ENCODE measurements at places on chromosomes 4 and X.
A peak's percentile ranks its signal among the peaks of the same experiment; 100 is the strongest.

- H3K4me3 ChIP-seq: no peak overlapping the region
- H3K27ac ChIP-seq: no peak overlapping the region
- peaks cover 13% of the 10 kb centered on the region for H3K27me3 ChIP-seq
These were observed 122.0 kb downstream of the CORIN start for GRCh38 chr4:47715716-47716416.

GRCh38 chrX:47026198-47026597 is 52.0 kb upstream of the RGN start:
- no peak for DNase-seq
- no peaks in the 10 kb centered on the region for H3K27me3 ChIP-seq
- H3K4me3 ChIP-seq: no peak overlapping the region
- no peaks in the 10 kb centered on the region for H3K4me1 ChIP-seq
- peaks cover 45% of the 10 kb centered on the region for H3K36me3 ChIP-seq

- H3K36me3 ChIP-seq: peaks cover 57% of the 10 kb centered on the region
- no peaks in the 10 kb centered on the region for H3K4me1 ChIP-seq
- no peak for DNase-seq
- no peak overlapping the region for H3K4me3 ChIP-seq
These were observed 12.3 kb downstream of the PGRMC2 start for GRCh38 chr4:128275346-128275745.

GRCh38 chrX:9897761-9898161 is 69.4 kb upstream of the CLDN34 start:
- H3K36me3 ChIP-seq: no peaks in the 10 kb centered on the region
- no peak for DNase-seq
- no peaks in the 10 kb centered on the region for H3K27me3 ChIP-seq
- no peak overlapping the region for H3K4me3 ChIP-seq

DNA sequence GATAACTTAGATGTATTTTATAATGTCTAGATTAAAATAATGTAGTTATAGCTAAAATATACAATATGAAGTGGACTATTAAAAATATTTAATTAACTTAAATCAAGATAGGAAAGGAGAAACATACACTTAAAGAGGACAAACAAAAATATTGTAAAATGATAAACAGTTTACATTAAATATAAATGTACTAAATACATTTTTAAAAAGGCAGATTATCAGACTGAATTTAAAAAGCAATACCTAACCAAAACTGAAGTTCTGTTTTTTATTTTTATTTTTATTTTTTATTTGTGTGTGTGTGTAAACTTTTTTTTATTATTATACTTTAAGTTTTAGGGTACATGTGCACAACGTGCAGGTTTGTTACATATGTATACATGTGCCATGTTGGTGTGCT is 811.6 kb upstream of the INTU start:
- H3K36me3 ChIP-seq: no peaks in the 10 kb centered on the region
- H3K4me3 ChIP-seq: no peak overlapping the region
- DNase-seq: no peak
- H3K4me1 ChIP-seq: no peaks in the 10 kb centered on the region
- no peak overlapping the region for H3K27ac ChIP-seq
- no peaks in the 10 kb centered on the region for H3K27me3 ChIP-seq

GRCh38 chr4:98260047-98260578 is 1.1 kb upstream of the RAP1GDS1 start:
- H3K36me3 ChIP-seq: peaks cover 2% of the 10 kb centered on the region
- H3K4me1 ChIP-seq: peaks cover 38% of the 10 kb centered on the region
- peak overlapping the region; percentile 55 for H3K4me3 ChIP-seq
- no peak for DNase-seq
- no peaks in the 10 kb centered on the region for H3K27me3 ChIP-seq
- H3K27ac ChIP-seq: peak overlapping the region; percentile 95

DNA sequence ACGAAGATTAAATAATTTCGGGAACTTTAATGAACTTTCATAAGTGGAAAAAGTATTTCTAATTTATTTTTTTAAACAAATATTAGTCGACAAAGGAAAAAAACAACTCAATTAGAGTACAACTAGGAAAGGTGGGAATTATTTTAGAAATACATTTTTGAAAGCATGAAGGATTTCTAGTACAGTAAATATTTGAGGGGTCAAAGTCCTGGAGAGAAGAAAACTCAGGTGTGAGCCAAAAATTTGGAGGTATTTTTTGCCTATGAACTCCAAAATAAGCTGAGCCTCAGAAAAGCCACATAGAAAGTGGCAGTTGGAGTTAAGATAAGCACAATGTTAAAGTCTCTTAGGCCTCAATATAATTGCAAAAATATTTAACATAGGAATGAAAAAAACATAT is 2017.3 kb downstream of the C4orf33 start:
- no peak overlapping the region for H3K4me3 ChIP-seq
- DNase-seq: no peak
- H3K4me1 ChIP-seq: no peaks in the 10 kb centered on the region
- H3K27ac ChIP-seq: no peak overlapping the region

GRCh38 chrX:133364865-133365264 is 50.4 kb downstream of the GPC4 start:
- no peaks in the 10 kb centered on the region for H3K4me1 ChIP-seq
- H3K27ac ChIP-seq: no peak overlapping the region
- H3K36me3 ChIP-seq: no peaks in the 10 kb centered on the region
- no peak overlapping the region for H3K4me3 ChIP-seq
- no peak for DNase-seq
- no peaks in the 10 kb centered on the region for H3K27me3 ChIP-seq

DNA sequence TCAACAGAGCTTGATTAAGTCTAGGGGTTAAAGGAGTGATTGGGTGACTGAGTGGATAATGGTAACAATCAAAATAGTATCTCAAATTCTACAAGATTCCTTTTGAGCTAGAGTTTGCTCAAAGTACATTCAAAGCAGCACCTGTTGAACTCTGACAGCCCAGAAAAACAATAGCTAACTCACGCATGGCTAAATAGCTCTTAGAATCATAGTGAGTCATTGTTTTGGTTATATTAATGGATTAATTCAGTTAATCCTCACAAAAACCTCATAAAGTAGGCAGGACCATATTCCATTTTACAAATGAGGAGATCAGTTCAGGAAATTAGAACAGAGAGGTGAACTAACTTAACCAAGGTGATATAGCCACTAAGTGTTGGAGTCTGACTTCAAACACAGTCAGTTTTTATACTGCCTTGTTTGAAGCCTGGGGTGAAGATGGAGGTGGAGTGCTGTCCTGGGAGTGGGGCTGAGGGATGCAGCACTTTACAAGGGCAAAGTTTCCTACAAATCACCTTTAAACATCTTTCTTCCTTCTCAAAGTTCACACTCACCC is 35.9 kb upstream of the PPM1K start:
- H3K4me3 ChIP-seq: peak overlapping the region; percentile 3
- no peaks in the 10 kb centered on the region for H3K27me3 ChIP-seq
- H3K36me3 ChIP-seq: no peaks in the 10 kb centered on the region

DNA sequence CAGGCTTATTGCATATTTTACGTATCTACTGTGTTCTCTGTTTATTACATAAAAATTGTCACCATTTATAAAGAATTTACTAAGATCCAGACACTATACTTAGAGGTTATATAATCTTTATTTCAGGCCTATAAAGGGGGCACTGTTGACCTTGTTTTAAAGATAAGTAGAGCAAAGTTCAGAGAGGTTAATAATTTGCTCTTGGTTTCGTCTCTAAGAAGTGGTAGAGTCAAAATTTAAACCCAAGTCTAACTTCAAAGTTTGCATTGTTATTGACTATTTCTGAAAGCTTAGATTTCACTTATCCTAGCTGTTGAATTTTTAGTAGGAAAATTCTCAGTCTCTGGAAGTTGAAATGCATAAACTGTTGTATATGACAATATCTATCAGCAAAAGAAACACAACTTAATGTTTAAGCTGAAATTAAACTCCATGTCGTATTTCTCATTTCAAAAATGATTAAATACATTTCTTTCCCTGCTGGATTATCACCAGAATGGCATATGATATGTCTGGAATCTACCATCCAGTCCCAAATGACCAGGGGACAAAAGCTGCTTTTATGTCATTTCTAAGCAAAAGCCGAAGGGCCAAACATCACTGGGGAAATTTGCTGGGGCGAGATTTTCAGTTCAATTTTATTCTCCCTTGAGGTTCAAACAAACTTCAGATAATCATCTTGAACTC is 138.4 kb downstream of the SLC7A11 start:
- H3K4me1 ChIP-seq: no peaks in the 10 kb centered on the region
- no peak overlapping the region for H3K27ac ChIP-seq
- no peak overlapping the region for H3K4me3 ChIP-seq
- H3K36me3 ChIP-seq: no peaks in the 10 kb centered on the region
- H3K27me3 ChIP-seq: no peaks in the 10 kb centered on the region

DNA sequence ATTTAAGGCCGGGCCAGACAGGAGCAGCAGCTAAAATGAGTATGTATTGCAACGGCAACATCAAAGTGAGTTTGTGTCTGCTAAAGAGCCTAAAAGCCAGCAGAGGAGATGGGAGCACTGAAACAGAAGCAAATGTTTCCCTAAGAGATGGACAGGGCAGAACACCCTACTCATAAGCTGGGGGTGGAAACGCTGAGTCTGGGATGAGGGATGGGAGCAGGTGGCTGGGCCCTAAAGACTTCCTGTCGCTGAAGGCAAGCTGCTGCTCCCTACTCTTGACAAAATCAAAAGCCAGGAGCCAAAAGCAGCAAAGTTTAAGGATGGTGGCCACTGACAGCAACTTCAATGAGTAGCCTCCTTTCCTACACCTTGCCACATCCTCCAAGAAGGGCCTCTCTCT is 40.6 kb upstream of the NAP1L5 start:
- no peaks in the 10 kb centered on the region for H3K4me1 ChIP-seq
- no peak for DNase-seq
- H3K4me3 ChIP-seq: no peak overlapping the region
- peaks cover 3% of the 10 kb centered on the region for H3K36me3 ChIP-seq

DNA sequence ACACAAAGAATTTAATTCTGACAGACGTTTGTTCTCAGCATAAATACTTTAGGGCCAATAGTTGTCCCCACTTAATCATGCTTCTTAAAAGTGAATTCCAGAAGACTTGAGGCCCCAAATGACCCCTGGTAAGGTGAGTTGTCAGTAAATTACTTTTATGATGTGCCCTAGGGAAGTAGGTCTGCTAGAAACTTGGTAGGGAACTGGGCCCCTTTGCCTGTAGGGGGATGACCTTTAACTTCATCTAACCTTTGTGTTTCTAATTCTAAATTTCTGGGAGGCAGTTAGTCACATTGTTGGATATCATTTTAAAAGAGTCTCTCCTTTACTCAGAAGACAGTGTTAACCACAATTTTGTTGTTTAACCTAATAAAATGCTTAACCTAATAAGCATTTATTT is 28.8 kb downstream of the HHIP start:
- H3K27ac ChIP-seq: no peak overlapping the region
- no peak for DNase-seq
- H3K4me1 ChIP-seq: peaks cover 8% of the 10 kb centered on the region
- H3K36me3 ChIP-seq: peaks cover 21% of the 10 kb centered on the region
- no peaks in the 10 kb centered on the region for H3K27me3 ChIP-seq

DNA sequence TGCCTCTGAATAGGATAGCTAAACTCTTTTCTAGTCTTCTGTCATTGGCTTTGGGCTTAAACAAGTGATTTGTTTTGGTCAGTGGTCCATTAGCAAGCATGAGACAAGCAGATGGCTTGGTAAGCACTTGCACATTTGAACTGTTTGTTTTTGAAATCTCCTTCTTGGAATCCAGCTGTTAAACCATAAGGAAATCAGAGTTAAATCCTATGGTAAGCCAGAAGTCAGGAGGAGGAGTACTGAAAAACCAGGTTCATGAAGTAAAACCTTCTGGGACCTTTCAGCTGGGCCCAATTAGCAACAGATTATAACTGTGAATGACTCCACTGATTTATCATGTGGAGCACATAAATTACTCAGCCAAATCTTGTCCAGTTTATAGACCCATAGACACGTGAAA is 1042.5 kb upstream of the PABPC4L start:
- no peaks in the 10 kb centered on the region for H3K27me3 ChIP-seq
- H3K4me1 ChIP-seq: no peaks in the 10 kb centered on the region
- no peaks in the 10 kb centered on the region for H3K36me3 ChIP-seq
- H3K27ac ChIP-seq: no peak overlapping the region

GRCh38 chr4:142085513-142086292 is 449.3 kb downstream of the IL15 start:
- no peak for DNase-seq
- peaks cover 33% of the 10 kb centered on the region for H3K36me3 ChIP-seq
- no peak overlapping the region for H3K4me3 ChIP-seq
- H3K27ac ChIP-seq: no peak overlapping the region

DNA sequence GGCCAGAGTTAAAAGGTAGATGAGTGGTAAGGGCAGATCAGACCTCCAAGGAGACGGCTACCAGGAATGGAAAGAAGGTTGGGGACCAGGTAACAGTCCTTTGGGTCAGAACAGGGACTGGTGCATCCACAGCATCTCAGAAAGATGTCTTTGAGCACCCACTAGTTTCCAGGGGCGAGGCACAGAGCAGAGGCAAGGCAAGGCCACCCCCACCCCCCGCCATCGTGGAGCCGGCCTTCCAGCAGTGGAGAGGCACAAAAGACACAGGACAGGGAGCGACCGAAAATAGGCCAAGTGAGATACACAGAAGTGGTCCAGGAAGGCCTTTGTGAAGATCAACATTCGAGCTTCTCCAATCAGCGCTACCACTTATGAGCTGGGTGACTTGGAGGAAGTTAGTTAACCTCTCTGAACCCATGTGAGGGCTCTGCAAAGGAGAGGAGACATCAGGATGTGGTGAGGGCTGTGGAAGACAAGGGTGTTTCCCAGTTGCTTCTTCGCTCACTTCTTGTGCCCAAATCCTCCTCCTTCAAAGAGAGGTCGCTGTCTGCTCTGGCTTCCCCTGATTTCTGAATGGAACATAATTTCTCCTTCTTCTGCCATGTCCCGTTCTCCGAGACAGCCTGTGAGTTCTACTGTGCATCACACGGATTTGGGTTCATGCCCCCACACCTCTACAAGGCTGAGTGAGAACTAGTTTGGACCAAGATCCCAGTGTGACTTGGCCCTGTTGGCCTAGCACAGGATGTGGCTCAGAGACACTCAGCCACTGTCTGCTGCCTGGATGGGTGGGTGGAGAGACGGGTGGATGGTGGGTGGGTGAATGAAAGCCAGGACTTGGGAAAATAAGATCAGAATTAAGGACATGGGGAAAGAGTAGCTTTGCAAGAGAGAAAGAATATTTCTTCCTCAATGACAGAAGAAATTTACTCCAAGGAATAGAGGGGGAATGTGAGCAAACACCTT is 16.7 kb upstream of the MSX1 start:
- H3K27ac ChIP-seq: no peak overlapping the region
- H3K4me1 ChIP-seq: no peaks in the 10 kb centered on the region
- H3K27me3 ChIP-seq: no peaks in the 10 kb centered on the region
- no peak overlapping the region for H3K4me3 ChIP-seq
